NCI-H187 (cell line): ENCODE measurements at places on chromosomes 6 and 20.
A peak's percentile ranks its signal among the peaks of the same experiment; 100 is the strongest.

GRCh38 chr20:23399568-23400241, 21.6 kb downstream of the NAPB start:
- DNase-seq = no peak

- DNase-seq = no peak
Observed at GRCh38 chr6:132813173-132813856, 1.1 kb upstream of the RPS12 start.

- DNase-seq = no peak
Observed at GRCh38 chr20:51378171-51378928, 164.2 kb downstream of the NFATC2 start.

GRCh38 chr6:45631396-45631795, 253.7 kb upstream of the SUPT3H start:
- DNase-seq = no peak

DNA sequence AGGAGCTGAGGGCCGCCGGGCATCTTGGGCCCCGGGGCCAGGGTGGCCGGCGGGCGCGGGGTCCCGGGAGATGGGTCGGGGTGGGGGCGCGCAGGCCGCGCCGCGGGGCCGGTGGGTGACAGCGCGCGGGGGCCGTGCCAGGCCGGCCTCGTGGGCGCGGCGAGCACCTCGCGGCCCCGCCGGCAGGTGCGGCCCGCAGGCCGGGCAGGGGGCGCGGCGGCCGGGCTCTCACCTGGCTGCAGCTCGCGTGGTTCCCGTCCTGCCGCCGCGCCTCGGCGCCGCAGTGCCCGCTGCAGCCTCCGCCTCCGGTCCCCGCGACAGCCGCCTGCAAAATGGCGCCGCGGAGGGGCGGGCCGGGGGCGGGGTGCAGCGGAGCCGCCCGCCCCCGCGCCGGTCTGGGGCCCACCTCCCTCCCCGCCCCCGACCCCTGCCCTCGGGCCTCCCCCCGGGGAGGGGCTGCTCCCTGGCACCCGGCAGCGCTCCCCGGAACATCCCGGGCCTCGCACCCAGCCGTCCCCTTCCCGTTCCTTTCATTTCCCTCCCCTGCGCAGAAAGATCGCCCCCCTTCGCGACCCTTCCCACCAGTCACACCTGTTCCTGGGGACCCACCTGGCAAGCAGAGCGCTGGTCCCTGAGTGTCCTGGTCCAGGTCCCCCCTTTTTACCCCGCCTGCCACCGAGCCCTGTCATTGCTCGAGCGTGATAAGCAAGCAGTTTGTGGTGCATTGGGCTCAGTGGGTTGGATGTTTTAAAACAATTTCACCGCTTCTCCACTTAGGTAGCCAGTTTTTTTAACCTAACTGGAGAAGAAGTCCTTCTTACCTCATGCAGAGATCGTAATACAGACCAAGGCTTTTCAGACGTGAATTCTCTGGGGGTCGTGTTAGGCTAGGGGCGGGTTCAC, at the start of gene SLC23A2:
TSS of gene SLC23A2 (minus strand) at position 337 of the 903 bp plus-strand sequence. CDS start 68,948 bp downstream, outside the sequence.
- DNase-seq = peak; percentile 15

DNA sequence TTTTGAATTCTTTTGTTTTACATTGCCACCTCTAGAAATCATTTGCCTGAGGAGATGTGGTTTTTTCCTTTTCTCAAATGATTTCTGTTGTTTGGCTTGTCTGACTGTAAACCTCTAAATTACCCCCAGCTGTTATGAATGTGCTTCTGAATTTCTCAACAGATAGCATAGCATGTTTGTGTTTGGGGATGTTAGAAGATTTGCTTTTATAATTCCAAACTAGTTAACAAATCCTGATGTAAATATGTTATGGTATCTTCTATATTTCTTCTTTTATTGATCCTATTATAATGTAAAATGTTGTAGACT, 31.6 kb upstream of the EZR start:
- DNase-seq = no peak

- DNase-seq = no peak
Observed at GRCh38 chr6:106273087-106273486, 52.5 kb downstream of the ATG5 start.

DNA sequence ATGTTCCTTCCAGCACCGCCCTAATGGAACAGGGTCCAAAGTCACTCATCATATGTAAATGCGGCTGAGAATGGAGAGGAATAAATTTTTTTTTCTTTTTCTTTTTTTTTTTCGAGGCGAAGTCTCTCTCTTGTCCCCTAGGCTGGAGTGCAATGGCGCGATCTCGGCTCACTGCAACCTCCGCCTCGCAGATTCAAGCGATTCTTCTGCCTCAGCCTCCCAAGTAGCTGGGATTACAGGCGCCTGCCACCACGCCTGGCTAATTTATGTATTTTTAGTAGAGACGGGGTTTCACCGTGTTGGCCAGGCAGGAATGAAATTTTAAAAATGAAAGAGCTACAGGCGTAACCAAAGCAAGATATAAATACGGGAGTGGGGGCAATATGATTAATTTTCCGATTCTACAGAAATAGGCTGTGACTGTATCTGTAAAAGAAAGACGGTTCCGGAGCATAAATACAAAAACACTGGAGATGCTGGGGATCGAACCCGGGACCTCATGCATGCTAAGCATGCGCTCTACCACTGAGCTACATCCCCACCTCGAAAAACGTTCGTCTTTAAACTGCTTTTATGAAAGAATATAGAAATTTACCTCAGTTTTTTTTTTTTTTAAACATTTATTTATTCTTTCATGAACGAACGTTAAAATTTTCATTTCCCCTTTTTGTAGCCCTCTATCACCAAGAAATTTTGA, 132.2 kb downstream of the GPX5 start:
- no peak for DNase-seq

- DNase-seq = peak; percentile 2
Observed at GRCh38 chr6:117425431-117426153, at the start of gene ROS1. TSS of gene ROS1 (minus strand) at chr6:117425942. CDS start at chr6:117425656, 286 bp downstream.

DNA sequence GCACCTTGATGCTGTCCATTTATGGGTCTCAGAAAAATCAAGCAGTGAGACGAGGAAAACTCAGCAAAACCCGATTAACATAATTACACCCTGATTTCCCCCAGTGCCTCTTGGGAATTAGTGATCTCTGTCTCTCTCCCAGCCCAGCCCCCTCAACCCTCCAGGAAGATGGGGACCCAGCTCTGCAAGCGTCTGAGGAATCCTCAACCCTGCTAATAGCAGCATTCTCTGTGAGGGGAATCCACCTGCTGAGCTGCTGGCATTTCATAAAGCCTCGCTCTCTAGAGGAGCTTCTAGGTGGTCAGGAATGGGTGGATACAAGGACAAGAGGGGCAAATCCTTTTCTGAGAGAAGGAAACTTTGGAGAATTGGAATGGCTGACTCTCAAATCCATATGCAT, 13.9 kb downstream of the NR2E1 start:
- no peak for DNase-seq

- no peak for DNase-seq
Observed at GRCh38 chr6:113994934-113995342, 24.0 kb upstream of the HDAC2 start.

DNA sequence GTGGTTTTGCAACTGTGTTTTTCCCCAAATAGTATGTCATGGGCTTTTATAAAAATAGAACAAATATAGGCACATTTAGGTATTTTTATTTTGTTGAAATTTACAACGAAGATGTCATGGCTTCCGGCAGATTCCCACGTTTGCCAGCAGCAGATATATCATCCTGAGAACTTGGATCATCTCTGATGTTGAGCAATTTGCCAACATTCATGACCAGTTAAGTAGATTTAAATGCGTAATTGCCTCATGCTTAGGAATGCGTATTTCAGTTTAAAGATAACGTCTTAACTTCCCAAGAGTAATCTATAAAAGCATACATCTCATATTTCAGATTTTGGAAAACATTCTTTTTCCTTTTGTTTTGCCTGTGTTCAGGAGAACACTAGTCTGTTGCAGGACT, 457.8 kb downstream of the QKI start:
- DNase-seq = no peak

DNA sequence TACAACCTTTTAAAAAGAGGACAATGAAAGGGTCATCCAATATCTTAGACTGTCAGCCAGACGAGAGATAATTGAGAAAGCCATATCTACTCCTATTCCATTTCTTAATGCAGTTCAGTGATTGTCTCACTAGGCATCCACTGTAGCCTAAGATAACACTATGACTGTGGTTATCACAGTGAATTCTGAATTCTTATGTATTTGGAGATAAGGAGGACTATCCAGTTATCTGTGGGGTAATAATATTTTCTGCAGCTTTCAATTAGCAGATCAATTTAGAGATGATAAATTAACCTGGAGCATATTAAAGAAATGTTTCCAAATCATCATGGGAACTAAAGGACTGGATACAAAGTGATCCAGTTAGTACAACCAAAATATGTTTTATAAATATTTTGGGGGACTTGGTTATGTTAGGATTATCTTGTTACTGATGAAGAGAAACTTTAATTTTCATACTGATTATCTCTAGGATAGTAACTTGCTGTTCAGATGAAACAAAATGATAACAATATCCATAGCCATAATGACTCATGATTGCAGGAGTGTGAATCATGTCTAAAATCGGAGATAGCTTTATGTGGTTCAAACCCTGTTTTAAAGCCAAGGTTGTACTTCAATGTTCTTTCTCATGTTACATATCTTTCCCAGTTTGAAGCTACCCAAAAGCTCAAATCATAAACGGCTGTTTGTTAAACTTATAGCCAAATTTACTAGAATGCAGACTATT, 1152.0 kb downstream of the HACE1 start:
- DNase-seq = no peak

DNA sequence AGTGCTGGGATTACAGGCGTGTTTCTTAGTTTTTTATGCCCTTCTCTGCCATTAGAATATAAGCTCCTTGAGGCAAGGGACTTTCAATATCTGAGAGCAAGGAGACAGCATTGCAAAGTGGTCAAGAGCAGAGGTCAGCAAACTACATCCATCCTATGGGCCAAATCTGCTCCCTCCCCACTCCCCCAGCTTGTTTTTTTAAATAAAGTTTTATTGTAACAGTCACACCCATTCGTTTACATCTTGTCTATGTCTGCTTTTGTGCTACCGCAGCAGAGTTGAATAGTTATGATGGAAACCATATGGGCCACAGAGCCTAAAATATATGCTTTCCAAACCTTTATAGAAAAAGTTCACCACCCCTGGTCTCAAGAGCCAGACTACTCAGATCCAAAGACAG, 227.9 kb downstream of the EYA2 start:
- no peak for DNase-seq

DNA sequence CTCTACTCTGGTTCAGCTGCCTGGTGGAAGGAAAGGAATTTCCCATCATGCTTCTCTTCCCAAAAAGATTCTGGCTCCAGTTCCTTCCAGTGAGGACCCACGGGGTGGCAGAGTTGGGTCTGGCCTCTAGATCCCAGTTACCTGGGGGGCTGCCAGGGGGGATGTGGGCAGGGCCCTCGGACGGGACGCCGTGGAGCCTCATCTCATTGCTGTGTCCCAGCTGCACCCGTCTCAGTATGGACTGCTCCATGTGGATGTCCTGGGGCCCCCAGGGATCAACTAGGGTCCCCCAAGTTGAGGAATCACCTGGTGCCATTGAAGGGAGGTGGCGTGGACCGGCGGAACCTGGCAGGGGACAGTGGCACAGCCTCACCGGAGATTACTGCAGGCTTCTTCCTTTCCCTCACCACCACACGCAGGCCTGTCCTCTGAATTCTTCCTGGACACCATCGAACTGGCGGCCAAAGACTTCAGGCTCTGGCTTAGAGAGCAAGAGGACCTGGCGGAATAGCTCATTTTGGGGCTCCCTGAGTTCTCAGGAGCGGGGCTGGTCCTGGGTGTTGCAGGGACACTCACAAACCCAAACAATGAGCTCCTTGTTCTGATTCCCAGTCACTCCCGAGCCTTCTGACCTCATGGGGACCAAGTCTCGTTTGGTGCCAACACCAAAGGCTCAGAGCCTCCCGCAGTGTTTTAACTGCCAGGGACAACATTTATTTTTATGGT, 8.5 kb downstream of the ZBP1 start:
- no peak for DNase-seq

DNA sequence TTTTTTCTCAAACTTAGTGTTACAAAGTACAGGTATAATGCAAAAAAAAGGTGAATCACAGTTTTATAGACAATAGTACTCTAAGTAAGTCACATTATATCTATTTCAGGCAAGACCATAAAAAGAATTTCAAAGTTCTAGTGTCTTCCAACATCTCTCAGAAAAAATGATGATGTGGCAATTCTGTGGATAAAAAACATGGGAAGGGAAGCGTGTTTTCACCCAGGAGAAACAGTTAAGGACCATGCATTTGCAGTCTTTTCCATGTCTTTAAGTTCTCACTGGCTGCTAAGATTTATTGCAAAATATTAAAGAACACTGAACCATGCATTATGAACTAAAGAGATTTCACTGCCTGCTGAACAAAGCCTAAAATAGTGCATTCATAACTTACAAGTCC, 1.8 kb downstream of the SSR1 start:
- no peak for DNase-seq

DNA sequence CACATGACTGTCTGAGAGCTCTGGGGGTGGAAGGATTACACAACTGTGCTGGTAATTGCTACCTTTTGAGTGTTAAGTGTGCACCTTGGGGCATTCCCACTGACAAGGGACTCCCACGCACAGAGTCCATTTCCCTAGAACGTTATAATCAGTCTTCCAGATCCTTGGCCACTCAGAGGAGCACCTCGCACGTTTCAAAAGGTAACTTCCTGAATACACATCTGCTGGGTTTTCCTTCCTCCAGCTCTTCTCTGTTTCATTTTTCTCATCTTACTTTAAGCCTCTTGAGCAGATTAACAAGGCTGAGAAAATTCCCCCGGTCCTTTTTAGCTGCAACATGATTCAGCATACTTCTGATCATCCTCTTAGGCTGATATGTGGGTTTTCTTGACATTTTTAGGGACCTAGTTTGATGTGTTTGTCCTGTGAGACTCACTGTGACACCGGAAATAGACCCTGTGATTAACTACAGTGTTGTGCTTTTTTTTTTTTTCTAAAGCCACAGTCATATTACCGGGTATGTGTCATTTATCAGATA, 98.4 kb upstream of the DUSP22 start:
- no peak for DNase-seq

DNA sequence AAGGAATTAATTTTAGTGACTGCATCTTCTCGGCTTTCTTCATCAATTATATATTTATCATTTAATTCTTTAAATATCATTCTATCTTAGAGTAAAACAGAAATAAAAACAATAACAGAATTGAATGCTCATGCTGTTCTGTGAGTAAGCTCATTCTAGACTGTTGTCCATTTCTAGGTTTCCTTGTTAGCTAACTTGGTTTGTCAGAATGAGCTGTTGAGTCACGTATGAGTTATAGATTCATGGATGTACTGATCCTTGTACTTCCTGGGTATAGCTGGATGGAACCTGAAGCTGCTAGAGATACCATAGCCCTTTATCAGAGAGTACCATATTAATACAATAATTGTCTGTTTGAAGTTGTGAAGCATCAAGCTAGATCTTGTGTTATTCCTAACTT, 515.3 kb downstream of the TENT5A start:
- no peak for DNase-seq

GRCh38 chr20:4451487-4452081, 270.1 kb upstream of the PRND start:
- no peak for DNase-seq
